ENCODE measurements at places on chromosomes 5 and 9. TPM values are rescaled to one million over a fixed set of nuclear protein-coding genes. Genes with fewer than 3 reads are reported as not detected.

- DNase-seq, result no peak
Measured at GRCh38 chr9:94638335-94639060, 820 bp downstream of the FBP1 start.

DNA sequence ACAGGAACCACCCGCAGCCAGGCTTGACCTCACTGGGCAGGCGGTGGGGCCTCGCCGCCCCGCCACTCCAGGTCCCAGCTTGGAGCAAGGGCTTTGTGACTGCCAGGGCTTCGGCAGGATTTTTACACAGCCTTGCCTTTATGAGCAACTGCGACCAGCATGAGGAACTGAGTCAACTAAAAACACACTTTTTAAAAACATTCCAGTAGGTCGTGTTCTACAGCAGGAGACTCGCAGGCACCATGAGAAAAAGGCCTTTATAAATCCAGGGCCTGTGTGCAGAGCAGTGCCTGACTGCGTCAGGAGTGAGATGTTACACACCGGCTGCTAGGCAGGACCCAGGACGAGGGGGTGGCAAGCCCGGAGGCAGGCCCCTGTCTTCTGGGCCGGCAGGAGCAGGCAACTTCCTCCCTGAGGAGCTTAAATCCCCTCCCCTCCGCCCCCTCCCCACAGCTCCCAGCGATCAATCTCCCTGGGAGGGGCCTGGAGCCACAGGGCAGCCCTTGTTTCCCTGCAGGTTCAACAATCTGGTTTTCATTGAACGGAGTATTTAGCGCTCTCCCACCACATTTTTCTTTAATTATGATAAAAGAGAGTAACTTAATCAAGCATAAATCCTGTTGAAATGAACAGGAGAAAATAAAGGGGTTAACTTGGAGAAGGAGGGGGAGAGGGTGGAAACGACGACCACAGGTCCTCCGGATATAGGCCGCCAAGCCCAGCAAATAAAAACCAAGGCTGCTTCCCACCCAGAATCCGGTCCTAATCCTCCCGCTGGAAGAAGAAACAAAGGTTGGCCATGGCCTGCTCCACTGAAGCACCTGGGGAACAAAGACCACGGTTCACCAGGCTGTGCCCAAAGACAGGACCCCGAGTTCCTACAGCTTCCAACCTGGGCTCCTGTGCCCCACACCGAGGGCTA, 92.5 kb downstream of the ROR2 start:
- DNase-seq, result no peak

GRCh38 chr5:154829181-154829588, 21.2 kb downstream of the FAXDC2 start:
- DNase-seq, result no peak

The TLE1 gene
- 70.0 TPM for polyA plus RNA-seq

The SLC25A2 gene
- not detected for polyA plus RNA-seq

The CBY3 gene
- polyA plus RNA-seq, result 2.1 TPM

The RETREG1 gene
- 46.9 TPM for polyA plus RNA-seq

All from left renal cortex interstitium (tissue), 4 donors.